Cerebellar nuclear complex (tissue), 1 donor: ENCODE measurements at places on chromosomes 2 and 18.

GRCh38 chr2:186862869-186863709 lies 14.1 kb upstream of the ZSWIM2 start:
- DNase-seq, result no peak

DNA sequence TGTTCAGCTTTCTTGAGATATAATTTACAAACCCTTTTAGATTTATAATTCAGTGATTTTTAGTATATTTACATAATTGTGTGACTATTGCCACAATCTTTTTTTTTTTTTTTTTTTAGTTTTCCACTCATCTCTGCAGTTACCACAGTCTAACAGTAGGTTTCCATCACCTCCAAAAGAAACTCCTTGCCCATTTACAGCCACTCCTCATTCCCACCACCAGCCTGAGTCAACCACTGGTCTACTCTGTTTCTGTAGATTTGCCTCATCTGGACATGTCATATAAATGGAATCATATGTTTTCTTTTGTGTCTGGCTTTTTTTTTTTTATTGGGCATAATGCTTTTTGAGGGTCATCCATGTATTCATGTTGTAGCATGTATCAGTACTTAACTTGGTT lies 16.1 kb downstream of the MTX2 start:
- no peak for DNase-seq

DNA sequence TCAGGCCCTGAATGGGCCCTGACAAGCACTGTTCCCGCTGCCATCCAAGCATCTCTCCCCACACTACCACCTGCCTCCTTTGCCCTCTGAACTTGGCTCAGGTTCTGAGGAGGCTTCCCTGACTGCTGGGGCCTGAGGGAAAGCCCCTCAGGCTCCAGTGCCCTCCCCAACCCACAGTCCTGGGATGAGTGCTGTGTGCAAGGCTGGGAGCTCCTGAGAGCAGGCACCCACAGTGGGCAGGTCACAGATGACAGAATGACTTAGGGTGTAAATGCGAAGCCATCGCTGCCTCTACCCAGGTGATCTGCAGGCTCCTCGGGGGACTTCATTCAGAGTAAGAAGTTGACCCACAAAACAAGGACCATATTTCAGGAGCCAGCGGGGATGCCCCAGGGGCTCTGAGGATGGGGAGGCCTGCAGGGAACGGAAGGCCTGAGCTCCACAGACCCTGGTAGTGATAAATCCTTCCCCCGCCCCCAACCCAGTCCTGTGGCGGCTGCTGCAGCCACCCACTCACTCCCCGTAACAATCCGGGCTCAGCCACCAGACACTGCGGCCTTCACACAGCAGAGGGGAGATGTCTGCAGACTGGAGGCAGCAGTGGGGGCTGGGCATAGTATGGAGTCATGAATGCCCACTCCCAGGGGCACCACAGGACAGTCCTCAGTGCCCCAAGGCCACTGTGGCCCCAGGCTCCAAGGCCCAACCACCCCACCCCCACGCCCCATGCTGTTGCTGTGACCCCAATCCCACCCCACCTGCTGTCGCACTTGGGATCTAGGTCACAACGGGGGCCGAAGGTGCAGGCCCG lies 8.9 kb downstream of the BIN1 start:
- DNase-seq, result no peak

GRCh38 chr2:143398781-143399180 lies 269.6 kb downstream of the ARHGAP15 start:
- no peak for DNase-seq

DNA sequence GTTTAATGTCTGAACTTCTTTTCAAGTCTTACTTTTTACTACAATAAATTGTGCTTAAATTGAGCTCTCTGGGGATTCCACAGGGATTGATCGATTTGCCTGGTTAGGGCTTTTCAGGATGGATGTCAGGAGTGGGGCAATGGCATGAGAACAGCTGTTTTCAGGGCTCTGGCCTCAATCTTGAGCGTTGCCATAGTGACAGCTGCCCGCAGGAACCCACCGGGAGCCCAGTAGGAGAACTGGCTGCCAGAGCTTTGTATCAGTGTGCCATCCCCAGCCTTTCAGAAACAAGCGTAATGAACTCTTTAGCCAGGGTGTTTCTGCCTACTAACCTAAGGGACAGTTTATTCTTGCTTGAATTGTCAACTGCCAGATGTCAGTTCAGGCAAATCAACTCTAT lies 93.5 kb downstream of the GALNT3 start:
- DNase-seq, result no peak

DNA sequence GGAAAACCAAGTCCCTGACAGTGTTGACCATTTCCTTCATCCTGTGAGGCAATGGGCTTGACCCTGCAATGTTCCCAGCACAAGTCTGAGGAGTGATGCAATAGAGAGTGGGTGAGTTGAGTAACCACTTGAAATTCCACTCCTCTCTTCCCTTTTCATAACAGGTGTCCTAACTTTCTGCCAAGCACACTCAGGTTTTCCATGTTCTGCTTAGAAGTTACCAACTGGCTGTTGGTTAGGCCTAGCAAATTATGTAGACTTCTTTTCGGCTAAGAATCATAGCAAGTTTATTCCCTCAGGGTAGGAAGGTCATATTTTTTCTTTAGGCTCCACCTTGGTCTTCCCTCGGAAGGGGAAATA lies 11.5 kb downstream of the GNLY start:
- no peak for DNase-seq

- no peak for DNase-seq
Measured at GRCh38 chr2:191209340-191209739, 35.9 kb upstream of the MYO1B start.

DNA sequence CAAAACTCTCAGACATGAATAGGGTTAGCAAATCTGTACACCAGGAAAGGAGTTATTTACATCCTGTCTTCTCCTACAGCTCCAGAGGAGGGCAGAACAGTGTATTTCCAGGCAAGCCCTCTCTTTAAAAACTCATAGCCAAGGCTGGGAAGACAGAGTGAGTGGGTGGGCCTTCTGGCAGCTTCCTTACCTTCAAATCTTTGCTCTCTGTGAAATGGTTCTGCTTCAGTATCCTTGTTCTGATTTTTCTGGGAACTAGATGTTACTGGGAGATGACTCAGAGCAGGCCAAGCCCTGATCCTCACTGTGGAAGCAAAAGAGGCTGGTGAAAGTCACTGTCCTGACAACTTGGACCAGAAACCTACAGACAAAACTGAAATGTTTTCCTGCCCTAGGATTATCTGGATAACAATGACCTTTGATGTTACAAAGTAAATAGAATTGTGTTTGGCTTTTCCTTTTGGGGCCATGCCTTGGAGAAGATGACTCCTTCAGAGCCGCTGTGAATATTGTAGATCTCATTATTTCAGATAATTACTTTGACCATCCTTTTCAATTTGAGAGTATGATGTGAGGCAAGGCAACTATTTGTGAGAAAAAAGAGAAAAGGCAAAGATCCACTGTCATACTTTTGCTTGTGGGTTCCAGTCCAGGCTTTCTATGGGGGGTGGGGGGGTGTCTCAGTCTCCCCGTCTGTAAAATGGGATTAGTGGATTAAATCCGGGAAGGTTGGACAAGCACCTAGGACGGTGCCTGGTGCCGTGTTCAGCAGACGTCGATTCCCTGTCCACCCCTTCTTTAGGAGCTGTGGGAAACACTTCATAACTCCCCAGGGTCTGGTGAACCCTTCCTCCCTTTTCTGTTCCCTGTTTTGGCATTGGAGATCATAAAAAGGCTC lies 644 bp upstream of the QPCT start:
- DNase-seq, result no peak

DNA sequence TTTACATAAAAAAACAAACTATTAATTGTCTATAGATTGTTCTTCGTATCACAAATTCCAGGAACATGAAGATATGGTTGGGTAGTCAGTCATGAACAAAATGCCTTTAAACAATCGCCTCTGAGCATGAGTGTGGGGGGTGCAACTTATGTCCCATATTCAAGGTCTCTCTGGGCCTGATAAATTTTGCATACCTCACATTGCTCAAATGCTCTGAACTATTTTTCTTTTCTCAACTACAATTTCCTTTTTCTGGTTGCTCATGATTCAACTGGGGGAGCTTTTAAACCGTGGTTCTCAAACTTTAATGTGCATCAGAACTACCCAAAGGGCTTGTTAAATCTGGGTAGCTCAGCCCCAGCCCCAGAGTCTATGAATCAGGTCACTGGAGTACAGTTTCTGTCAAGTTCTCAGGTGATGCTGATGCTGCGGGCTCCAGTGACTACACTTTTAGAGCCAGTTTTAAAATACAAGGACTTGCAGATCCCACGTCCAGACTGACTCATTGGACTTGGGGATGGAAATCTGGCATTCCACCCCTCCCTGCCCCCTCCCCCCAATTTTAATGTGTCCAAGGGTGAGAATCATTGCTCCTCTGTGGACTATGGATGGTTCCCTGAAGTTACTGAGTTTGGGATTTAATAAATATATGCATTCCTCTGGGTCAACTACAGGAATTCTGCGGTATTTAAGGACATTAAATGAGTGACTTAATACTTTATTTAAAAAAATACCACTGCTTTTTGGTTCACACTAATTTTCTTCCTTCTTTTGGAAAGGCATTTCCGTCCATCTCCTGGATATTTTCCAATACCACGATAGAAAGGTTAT lies 1.5 kb upstream of the GPD2 start:
- DNase-seq, result no peak

GRCh38 chr2:151637271-151637781 lies 97.0 kb downstream of the NEB start:
- DNase-seq, result no peak

DNA sequence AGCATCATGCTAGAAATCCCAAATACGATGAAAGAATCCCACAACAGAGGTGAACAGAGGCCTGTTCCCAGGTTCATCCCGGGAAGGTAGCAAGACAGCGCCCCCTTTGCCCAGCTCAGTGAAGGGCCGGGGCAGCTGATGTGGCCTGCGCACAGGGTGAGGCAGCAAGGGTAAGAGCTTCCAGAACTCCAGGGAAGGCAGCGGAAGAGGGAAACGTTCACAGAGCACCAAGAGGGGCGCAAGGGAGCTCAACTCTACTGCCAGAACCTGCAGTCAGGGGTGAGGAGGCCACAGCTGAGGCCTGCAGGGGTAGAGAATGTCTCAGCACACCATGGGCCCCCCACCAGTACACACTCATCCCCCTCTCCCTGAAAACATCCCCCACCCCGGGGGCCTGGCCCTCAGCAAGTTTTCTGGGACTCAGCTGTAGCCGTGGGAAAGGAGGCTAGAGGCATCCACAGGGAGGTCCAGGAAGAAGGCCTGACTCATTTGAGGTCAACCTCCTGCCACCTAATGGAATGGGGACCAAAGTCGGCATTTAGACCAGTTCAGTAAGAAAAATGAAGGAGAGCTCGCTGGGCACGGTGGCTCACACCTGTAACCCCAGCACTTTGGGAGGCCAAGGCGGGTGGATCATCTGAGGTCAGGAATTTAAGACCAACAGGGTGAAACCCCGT lies 95.6 kb upstream of the ASAP2 start:
- DNase-seq, result no peak

GRCh38 chr18:57443702-57444101 lies 8.5 kb downstream of the ONECUT2 start:
- no peak for DNase-seq

GRCh38 chr18:46061387-46061786 lies 10.7 kb downstream of the PSTPIP2 start:
- no peak for DNase-seq

DNA sequence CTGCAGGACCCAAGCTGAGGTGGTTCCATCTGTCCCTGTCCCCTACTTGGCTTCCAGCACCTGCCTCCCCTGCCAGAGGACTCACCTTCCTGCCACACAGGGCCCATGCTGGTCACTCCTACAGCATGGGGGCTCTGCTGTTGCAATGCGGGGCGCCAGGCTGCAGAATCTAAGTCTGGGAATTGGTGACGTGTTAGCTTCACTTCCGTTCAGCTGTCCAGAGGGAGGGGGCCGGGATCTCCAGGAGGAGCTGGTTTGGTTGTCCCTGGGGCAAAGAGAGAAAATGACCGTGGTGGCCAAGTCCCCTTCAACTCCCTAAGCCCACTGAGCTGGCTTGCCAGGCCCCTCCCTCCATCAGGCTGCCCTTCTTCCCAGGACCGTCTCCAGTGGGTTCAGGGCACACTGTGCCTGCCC lies 69.5 kb downstream of the IL1R2 start:
- no peak for DNase-seq

- no peak for DNase-seq
Measured at GRCh38 chr2:134739879-134740301, 21.1 kb upstream of the TMEM163 start.

- peak; percentile 35 for DNase-seq
Measured at GRCh38 chr2:18169121-18169892, 290.8 kb downstream of the KCNS3 start.

DNA sequence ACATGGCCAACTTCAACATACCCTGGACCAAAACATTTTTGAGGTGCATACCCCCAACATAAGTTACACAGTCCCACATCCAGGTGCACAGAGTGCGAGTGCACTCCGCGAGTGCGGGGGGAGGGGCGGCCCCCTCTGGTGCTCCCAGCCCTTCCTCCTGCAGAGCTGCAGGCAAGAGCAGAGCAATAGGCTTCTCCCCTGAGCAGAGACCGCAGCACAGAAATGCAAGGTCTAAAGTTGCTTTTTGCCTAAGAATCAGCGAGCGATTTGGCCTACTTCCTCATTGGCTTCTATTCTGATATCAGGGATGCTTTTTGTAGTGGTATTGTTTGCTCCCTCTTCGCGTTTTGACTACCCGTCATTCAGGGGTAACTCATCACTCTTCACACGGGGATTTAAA lies 40.6 kb downstream of the BOLA3 start:
- DNase-seq, result no peak

DNA sequence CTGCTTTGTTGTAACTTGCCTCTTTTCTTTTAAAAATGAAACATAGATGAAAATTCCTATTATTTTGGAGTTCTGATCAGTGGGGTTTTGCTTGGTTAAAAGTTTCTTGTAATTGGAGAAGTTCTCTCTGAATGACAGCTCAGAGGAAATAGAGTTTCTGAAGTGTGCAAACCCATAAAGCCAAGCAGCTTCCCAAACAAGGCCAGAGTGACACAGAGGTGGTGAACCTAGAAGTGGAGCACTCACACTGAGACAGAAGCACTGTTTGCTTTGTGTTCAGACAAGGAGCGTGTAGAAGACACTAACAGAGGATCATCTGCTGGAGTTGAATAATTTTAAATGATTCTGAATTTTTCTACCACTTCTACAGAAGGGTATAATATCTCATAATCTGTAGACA lies 49.2 kb downstream of the FBXO48 start:
- no peak for DNase-seq

GRCh38 chr18:80201739-80202138 lies 45.6 kb downstream of the PARD6G start:
- no peak for DNase-seq

DNA sequence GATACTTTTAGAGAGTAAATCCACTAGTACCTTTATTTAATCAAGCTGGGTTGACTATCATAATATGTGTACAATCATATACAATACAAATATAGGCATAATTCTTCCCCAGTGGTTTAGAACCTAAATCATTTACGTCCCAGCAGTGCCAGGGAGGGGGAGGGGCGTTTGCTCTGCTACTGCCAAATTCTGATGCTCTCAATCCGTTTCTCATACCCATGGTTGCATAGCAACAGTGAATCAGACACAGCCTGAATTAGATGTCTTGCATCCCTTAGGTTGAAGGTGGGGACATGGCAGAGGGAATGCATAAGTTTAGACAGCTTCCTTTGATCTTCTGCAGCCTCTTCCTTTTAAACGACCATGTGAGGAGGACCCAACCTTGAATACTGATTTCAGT lies 135.4 kb downstream of the ABCA12 start:
- DNase-seq, result no peak

- no peak for DNase-seq
Measured at GRCh38 chr2:230955163-230955737, 30.2 kb upstream of the GPR55 start.

- DNase-seq, result no peak
Measured at GRCh38 chr2:33250417-33251029, 225.9 kb upstream of the RASGRP3 start.
